ENCODE measurements at places on chromosomes 1 and 21.

- no peaks in the 10 kb centered on the region for H3K4me1 ChIP-seq
- H3K27ac ChIP-seq, result no peak overlapping the region
- H3K27me3 ChIP-seq, result no peaks in the 10 kb centered on the region
- no peaks in the 10 kb centered on the region for H3K36me3 ChIP-seq
Observed at GRCh38 chr1:46556822-46557221, 5.4 kb upstream of the KNCN start.

DNA sequence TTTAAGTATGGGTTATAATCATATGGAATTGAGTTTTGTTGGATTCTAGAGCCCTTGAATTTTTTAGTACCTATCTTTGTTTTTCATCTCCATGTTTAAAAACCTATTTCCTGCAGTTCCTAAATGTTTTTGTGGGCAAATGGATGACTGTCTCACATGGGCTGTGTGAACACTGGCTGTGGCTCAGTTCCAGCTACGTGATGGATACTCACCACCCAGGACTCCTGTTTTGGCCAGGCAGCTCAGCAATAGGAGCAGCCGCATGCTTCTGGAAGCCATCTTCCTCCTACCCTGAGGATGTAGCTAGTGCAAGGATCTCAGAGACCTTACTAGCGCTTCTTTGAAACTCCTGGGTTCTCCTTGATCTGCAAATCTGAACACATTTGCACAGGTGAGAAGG, 2.8 kb downstream of the REG4 start:
- peaks cover 28% of the 10 kb centered on the region for H3K27me3 ChIP-seq
- H3K4me1 ChIP-seq, result no peaks in the 10 kb centered on the region
- no peak overlapping the region for H3K4me3 ChIP-seq
- DNase-seq, result no peak
- H3K27ac ChIP-seq, result no peak overlapping the region

GRCh38 chr1:183106746-183107145, 79.3 kb upstream of the LAMC2 start:
- H3K4me1 ChIP-seq, result no peaks in the 10 kb centered on the region
- H3K27me3 ChIP-seq, result no peaks in the 10 kb centered on the region
- no peak for DNase-seq
- H3K27ac ChIP-seq, result no peak overlapping the region
- H3K4me3 ChIP-seq, result no peak overlapping the region

GRCh38 chr1:199978408-199978940, 49.0 kb upstream of the NR5A2 start:
- no peak overlapping the region for H3K4me3 ChIP-seq
- no peaks in the 10 kb centered on the region for H3K4me1 ChIP-seq
- no peaks in the 10 kb centered on the region for H3K36me3 ChIP-seq
- H3K27ac ChIP-seq, result no peak overlapping the region
- H3K27me3 ChIP-seq, result no peaks in the 10 kb centered on the region
- no peak for DNase-seq

- DNase-seq, result no peak
- H3K27me3 ChIP-seq, result no peaks in the 10 kb centered on the region
- H3K27ac ChIP-seq, result peak overlapping the region; percentile 67
- H3K4me3 ChIP-seq, result no peak overlapping the region
Observed at GRCh38 chr1:224592636-224593582, 23.2 kb upstream of the CNIH3 start.

GRCh38 chr1:202023001-202023433, 12.6 kb downstream of the ELF3 start:
- no peak for DNase-seq
- no peaks in the 10 kb centered on the region for H3K36me3 ChIP-seq
- no peaks in the 10 kb centered on the region for H3K27me3 ChIP-seq

DNA sequence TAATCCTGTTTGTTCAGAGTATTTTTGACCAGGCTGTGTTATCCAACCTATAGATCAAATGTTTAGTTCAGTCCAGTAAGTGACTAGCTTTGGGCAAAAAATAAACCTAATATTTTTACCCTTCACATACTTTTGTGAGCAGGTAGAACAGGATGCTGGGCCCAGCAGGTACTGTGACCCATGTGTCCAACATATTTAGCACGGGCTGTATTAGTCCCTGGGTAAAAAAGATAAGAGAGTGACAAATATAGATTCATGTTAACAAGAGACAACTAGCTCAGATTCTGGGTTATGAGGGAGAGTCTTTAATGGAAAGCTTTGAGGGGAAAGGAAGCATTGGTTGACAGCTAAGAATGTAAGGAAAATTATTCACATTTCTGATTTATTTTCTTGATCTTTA, 43.1 kb downstream of the OLFM3 start:
- H3K36me3 ChIP-seq, result no peaks in the 10 kb centered on the region
- no peak overlapping the region for H3K4me3 ChIP-seq
- no peak for DNase-seq
- no peaks in the 10 kb centered on the region for H3K4me1 ChIP-seq

GRCh38 chr1:114155706-114156105, 2.0 kb upstream of the SYT6 start:
- H3K36me3 ChIP-seq, result no peaks in the 10 kb centered on the region
- DNase-seq, result no peak
- no peak overlapping the region for H3K27ac ChIP-seq
- no peak overlapping the region for H3K4me3 ChIP-seq

GRCh38 chr1:96772972-96773371, 51.4 kb downstream of the PTBP2 start:
- H3K27me3 ChIP-seq, result no peaks in the 10 kb centered on the region
- DNase-seq, result no peak
- H3K36me3 ChIP-seq, result peaks cover 69% of the 10 kb centered on the region
- H3K4me3 ChIP-seq, result no peak overlapping the region
- no peak overlapping the region for H3K27ac ChIP-seq

GRCh38 chr1:222347627-222348026, 200.3 kb downstream of the HHIPL2 start:
- no peak overlapping the region for H3K27ac ChIP-seq
- H3K27me3 ChIP-seq, result no peaks in the 10 kb centered on the region

GRCh38 chr1:22710701-22711049, at the start of gene EPHB2:
TSS of gene EPHB2 (plus strand) at chr1:22710839. CDS start at chr1:22710983, 144 bp downstream.
- H3K36me3 ChIP-seq, result no peaks in the 10 kb centered on the region
- no peaks in the 10 kb centered on the region for H3K27me3 ChIP-seq
- H3K4me3 ChIP-seq, result peak within 1 kb of the TSS; percentile 69
- no peak within 1 kb of the TSS for H3K27ac ChIP-seq
- H3K4me1 ChIP-seq, result peaks cover 30% of the 10 kb centered on the region

DNA sequence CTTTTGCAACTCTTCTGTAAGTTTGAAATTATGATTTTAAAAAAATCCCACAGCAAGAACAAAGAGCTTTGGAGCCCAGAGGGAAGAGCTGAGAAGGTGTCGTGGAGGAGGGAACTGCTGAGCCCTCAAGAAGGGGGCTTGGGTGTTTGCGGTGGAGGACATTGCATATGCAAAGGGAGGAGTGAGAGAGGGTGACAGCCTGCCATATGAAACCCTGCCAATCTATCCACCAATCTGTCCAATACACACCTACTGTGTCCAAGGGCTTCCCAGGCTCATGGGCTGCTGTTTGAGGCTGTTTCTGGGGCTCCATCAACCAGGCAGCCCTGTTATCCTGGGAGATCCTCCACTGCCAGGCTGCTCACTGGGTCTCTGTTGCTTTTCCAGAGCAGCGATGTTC, 15.2 kb downstream of the WNT4 start:
- H3K27ac ChIP-seq, result no peak overlapping the region
- H3K27me3 ChIP-seq, result no peaks in the 10 kb centered on the region
- no peak for DNase-seq
- no peaks in the 10 kb centered on the region for H3K36me3 ChIP-seq

DNA sequence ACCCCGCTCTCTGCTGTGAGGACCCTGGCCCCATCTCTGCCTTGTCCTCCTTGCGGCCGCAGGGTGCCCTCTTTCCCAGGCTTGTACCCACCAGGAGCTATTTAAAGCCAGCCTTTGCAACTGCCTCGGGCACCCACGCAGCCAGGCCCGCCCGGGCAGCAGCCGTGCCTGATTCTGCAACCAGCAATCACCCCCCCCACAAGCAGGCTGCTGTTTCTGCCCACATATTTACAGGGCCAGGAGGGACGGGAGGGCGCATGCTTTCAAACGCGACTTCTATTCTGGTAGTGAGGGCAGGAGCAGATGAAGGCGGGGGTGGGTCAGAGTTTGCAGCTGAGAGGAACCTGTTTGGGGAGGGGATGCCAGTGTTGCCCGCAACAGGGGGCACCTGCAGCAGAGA, 13.6 kb downstream of the GABRD start:
- H3K4me1 ChIP-seq, result no peaks in the 10 kb centered on the region
- peak; percentile 79 for DNase-seq
- no peaks in the 10 kb centered on the region for H3K36me3 ChIP-seq
- H3K27me3 ChIP-seq, result no peaks in the 10 kb centered on the region
- H3K27ac ChIP-seq, result no peak overlapping the region
- no peak overlapping the region for H3K4me3 ChIP-seq

DNA sequence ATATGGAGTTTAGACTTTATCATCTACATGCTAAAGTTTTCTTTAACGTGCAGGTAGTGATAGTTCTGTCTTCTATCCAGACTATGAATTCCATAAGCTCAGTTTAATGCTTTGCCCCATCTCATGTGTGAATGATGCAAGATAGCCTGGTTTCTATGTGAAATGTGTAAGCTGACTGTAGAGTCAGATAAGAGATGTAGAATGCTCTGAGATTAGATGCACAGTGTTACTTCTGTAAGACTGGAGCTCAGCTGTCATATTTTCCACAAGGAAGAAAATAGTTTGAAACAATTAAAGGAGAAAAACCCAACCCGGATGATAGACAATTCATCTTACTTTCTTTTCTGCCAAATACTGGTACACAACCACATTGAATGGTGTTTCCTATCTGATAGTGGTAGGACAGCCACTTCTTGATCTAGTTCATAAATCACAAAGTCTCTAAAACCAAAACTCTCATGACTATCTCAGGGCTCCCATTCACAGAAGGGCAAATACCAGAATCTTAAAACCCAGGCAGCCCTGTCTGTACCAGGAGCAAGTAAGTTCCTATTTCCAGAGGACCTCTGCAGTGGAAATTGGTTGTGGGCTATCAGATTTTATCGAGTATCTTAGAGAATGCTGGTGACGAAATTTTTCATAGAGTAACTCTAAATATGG, 50.6 kb downstream of the TBX15 start:
- H3K4me1 ChIP-seq, result no peaks in the 10 kb centered on the region
- H3K36me3 ChIP-seq, result no peaks in the 10 kb centered on the region
- no peak for DNase-seq
- no peak overlapping the region for H3K4me3 ChIP-seq
- peaks cover 8% of the 10 kb centered on the region for H3K27me3 ChIP-seq

DNA sequence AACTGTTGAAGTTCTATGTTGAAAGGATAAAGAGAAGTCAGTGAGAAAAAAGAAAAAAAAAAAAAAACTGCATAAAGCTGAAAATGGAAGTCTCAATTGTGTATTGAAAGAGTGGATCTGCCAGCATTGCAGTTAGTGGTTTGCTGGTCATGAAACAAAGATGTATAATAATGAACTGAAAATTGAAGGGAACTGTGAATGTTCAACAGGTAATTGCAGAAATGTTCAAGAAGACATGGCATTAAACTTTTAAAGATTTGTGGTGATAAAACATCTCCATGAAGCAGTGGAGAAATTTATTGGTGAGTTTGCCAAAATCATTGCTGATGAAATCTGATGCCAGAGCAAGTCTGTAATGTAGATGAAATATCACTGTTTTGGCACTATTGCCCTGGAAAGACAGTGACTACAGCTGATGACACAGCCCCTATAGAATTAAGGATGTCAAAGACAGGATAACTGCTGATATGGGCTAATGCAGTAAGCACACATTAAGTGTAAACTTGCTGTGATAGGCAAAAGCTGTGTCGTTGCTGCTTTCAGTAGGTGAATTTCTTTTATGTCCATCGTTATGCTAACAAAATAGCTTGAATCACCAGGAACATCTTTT, 71.0 kb downstream of the RD3 start:
- H3K4me3 ChIP-seq, result no peak overlapping the region
- peaks cover 8% of the 10 kb centered on the region for H3K4me1 ChIP-seq
- DNase-seq, result no peak
- H3K36me3 ChIP-seq, result no peaks in the 10 kb centered on the region

- no peaks in the 10 kb centered on the region for H3K27me3 ChIP-seq
- peak overlapping the region; percentile 33 for H3K4me3 ChIP-seq
- peak; percentile 91 for DNase-seq
- no peaks in the 10 kb centered on the region for H3K4me1 ChIP-seq
Observed at GRCh38 chr1:226634166-226634588, 85.6 kb downstream of the STUM start.

- H3K27me3 ChIP-seq, result no peaks in the 10 kb centered on the region
- no peak overlapping the region for H3K4me3 ChIP-seq
- DNase-seq, result no peak
- H3K4me1 ChIP-seq, result no peaks in the 10 kb centered on the region
- H3K27ac ChIP-seq, result no peak overlapping the region
Observed at GRCh38 chr1:175402336-175402735, 209.8 kb upstream of the KIAA0040 start.
